Activated T-cell treated with anti-CD3 and anti-CD28 coated beads, Interleukin-2, amount 50 U/mL, for 72 hours (primary cell): ENCODE measurements at places on chromosomes 3 and 15. TPM values are rescaled to one million over a fixed set of nuclear protein-coding genes. Genes with fewer than 3 reads are reported as not detected.
A peak's percentile ranks its signal among the peaks of the same experiment; 100 is the strongest.

DNA sequence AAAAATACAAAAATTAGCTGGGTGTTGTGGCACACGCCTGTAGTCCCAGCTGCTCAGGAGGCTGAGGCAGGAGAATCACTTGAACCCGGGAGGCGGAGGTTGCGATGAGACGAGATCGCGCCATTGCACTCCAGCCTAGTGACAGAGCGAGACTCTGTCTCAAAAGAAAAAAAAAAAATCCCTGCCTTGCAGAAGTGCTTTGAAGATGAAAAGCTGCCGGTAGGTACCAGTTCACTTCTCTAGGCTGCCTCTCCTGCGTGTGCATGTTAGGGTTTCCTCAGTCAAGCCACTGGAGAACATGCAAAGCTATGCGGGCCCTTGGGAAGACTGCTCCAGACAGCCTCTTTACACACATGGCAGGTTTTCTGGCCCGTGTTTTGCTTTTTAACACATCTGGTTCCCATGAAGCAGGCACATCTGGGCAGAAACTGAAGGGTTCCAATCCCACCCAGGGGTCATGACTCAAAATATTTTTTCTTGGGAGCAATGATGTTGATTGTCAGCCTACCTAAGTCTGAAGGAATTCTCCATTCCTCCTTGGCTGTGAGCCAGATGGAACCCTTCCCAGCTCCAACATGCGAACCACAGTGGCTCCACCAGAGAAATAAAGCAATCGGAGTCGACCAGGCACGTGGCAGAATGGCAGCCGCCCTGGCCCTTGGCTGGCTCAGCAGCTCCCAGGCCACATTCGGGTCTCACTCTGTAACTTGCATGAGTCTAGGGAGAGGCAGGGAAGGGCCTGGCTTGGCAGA, 29.6 kb downstream of the MGLL start:
- H3K4me3 ChIP-seq = no peak overlapping the region
- H3K27ac ChIP-seq = no peak overlapping the region
- peaks cover 24% of the 10 kb centered on the region for H3K27me3 ChIP-seq

- DNase-seq = no peak
- H3K27me3 ChIP-seq = peaks cover 59% of the 10 kb centered on the region
- peak overlapping the region; percentile 63 for H3K4me3 ChIP-seq
- no peaks in the 10 kb centered on the region for H3K36me3 ChIP-seq
These were observed 17.8 kb downstream of the SPATA12 start for GRCh38 chr3:57078344-57078634.

- DNase-seq = no peak
- no peak overlapping the region for H3K4me3 ChIP-seq
- no peaks in the 10 kb centered on the region for H3K36me3 ChIP-seq
- no peak overlapping the region for H3K27ac ChIP-seq
- H3K27me3 ChIP-seq = peaks cover 8% of the 10 kb centered on the region
- H3K4me1 ChIP-seq = no peaks in the 10 kb centered on the region
These were observed 84.6 kb upstream of the COL6A5 start for GRCh38 chr3:130260918-130261317.

- H3K36me3 ChIP-seq = no peaks in the 10 kb centered on the region
- H3K27me3 ChIP-seq = no peaks in the 10 kb centered on the region
- H3K4me1 ChIP-seq = no peaks in the 10 kb centered on the region
- DNase-seq = no peak
- H3K27ac ChIP-seq = no peak overlapping the region
These were observed 23.5 kb downstream of the MITF start for GRCh38 chr3:69762768-69763229.

- H3K27ac ChIP-seq = no peak overlapping the region
- DNase-seq = no peak
- no peak overlapping the region for H3K4me3 ChIP-seq
- no peaks in the 10 kb centered on the region for H3K4me1 ChIP-seq
- no peaks in the 10 kb centered on the region for H3K36me3 ChIP-seq
These were observed 260.7 kb downstream of the PLOD2 start for GRCh38 chr3:145900056-145900829.

DNA sequence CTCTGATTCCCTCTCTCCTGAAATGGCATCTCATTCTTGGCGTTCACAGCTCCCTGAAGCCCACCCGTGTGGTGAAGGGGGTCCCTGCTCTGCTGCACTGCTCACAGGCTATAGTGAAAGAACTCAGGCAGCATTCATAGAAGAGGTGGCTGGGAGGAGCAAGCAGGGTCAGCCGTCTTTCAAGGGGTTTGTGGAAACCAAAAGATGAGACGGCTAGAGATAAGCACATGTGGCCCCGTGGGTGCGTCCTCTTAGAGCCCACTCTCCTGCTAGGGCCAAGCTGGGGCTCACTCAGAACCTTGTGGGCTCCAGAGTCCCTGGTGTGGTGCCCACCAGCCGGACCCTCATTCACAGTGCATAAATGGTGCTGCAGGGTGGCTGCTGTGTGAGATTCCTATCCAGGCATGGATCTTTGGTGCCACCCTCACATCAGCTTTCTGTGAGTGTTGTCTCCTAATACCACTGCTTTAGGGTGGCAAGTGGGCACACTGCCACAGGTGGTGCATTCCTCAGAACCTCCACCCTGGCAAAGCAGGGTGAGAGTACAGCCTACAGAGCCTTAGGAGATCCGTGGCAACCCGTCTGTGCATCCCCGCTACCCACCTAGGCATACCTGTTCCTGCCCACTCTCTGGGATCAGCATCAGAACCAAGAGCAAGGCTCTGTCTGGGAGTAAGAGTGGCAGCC, 11.2 kb upstream of the SEMA4B start:
- H3K36me3 ChIP-seq = no peaks in the 10 kb centered on the region
- DNase-seq = no peak
- no peak overlapping the region for H3K27ac ChIP-seq
- peaks cover 38% of the 10 kb centered on the region for H3K4me1 ChIP-seq

GRCh38 chr3:72102112-72102616, 317.2 kb upstream of the PROK2 start:
- H3K27me3 ChIP-seq = peaks cover 19% of the 10 kb centered on the region
- no peak for DNase-seq
- H3K4me3 ChIP-seq = no peak overlapping the region
- peaks cover 38% of the 10 kb centered on the region for H3K4me1 ChIP-seq

DNA sequence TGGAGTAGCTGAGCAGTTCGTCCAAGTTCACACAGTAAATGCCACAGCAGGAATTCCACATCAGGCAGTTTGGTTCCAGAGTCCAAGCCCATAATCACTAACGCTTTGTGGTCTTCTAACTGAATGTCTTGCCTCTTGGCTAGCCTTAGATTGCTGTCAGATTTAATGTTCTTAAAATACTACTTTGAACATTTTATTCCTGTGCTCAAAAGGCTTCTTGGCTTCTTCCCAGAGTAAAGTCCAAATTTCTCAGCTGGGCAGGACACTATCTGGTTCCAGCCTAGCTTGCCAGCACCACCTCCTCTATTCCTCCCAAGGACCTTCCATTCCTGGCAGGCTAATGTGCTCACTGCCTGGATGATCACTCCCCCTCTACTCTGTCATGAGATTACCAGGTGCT, 256.9 kb downstream of the SQOR start:
- H3K36me3 ChIP-seq = no peaks in the 10 kb centered on the region
- no peaks in the 10 kb centered on the region for H3K4me1 ChIP-seq
- DNase-seq = no peak
- no peak overlapping the region for H3K4me3 ChIP-seq
- no peak overlapping the region for H3K27ac ChIP-seq

- H3K27ac ChIP-seq = peak within 1 kb of the TSS; percentile 12
- H3K36me3 ChIP-seq = no peaks in the 10 kb centered on the region
- no peak within 1 kb of the TSS for H3K4me3 ChIP-seq
- DNase-seq = no peak
- peaks cover 29% of the 10 kb centered on the region for H3K4me1 ChIP-seq
These were observed at the start of gene PLA1A for GRCh38 chr3:119597548-119598288. Gene PLA1A (plus strand): TSS chr3:119597885. CDS start chr3:119597914, 29 bp downstream.

- no peak overlapping the region for H3K27ac ChIP-seq
- no peaks in the 10 kb centered on the region for H3K4me1 ChIP-seq
- DNase-seq = no peak
- H3K36me3 ChIP-seq = peaks cover 2% of the 10 kb centered on the region
- H3K4me3 ChIP-seq = no peak overlapping the region
These were observed 109.0 kb upstream of the NEDD4 start for GRCh38 chr15:56102441-56102840.

GRCh38 chr15:81398456-81398855, 24.4 kb upstream of the TMC3 start:
- no peak overlapping the region for H3K27ac ChIP-seq
- H3K4me1 ChIP-seq = no peaks in the 10 kb centered on the region
- no peak overlapping the region for H3K4me3 ChIP-seq
- no peak for DNase-seq
- no peaks in the 10 kb centered on the region for H3K36me3 ChIP-seq

GRCh38 chr3:111858642-111859041, 423 bp upstream of the PHLDB2 start:
- no peaks in the 10 kb centered on the region for H3K36me3 ChIP-seq

- no peak overlapping the region for H3K27ac ChIP-seq
- peaks cover 5% of the 10 kb centered on the region for H3K27me3 ChIP-seq
- H3K4me3 ChIP-seq = no peak overlapping the region
- no peak for DNase-seq
These were observed 173.1 kb downstream of the POTEB3 start for GRCh38 chr15:21267226-21267625.

- H3K27me3 ChIP-seq = no peaks in the 10 kb centered on the region
- no peaks in the 10 kb centered on the region for H3K36me3 ChIP-seq
- DNase-seq = peak; percentile 69
- H3K27ac ChIP-seq = no peak overlapping the region
These were observed 35.5 kb upstream of the PLCL2 start for GRCh38 chr3:16849229-16849628.

DNA sequence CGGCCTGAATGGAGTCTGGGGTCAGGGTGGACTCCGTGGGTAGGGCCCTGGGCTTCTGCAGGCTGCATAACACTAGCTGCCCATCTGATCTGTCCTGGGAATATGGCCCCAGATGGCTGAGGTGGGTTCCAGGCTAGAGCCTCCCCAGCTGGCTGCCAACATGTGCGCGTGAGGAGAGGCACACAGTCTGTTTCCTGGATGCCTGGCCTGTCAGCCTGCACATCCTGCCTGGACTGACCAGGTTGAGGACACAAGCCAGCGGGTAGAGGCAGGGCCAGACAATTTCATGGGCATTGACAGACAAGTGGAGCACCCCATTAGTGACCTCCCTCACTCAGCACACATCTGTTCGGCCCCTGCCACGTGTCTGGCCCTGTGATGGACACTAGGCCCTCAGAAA, 29.8 kb upstream of the RPL29 start:
- no peak overlapping the region for H3K27ac ChIP-seq
- H3K36me3 ChIP-seq = no peaks in the 10 kb centered on the region
- H3K4me1 ChIP-seq = no peaks in the 10 kb centered on the region

GRCh38 chr3:25191673-25192072, 236.4 kb upstream of the RARB start:
- DNase-seq = no peak
- no peaks in the 10 kb centered on the region for H3K4me1 ChIP-seq
- H3K27ac ChIP-seq = no peak overlapping the region

DNA sequence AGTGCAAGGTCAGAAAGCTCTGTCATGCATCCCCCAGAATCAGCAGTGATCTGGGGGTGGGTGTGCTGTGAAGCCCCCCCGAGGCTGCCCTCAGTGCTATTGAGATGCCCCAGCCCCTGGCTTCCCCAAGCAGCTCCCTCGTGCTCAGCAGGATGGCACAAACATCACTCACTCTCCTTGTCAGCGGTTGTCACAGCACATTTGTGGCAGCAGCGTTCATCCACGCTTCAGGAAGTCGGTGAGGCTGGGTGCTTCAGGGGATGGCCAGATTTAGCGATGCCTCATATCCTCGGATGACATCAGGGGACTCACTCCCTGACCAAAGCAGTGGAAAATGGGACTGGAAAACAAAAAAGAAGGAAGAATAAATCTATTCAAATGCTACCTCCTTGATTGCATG, 54.4 kb upstream of the SLC6A11 start:
- no peak overlapping the region for H3K4me3 ChIP-seq
- H3K4me1 ChIP-seq = peaks cover 16% of the 10 kb centered on the region
- DNase-seq = no peak

DNA sequence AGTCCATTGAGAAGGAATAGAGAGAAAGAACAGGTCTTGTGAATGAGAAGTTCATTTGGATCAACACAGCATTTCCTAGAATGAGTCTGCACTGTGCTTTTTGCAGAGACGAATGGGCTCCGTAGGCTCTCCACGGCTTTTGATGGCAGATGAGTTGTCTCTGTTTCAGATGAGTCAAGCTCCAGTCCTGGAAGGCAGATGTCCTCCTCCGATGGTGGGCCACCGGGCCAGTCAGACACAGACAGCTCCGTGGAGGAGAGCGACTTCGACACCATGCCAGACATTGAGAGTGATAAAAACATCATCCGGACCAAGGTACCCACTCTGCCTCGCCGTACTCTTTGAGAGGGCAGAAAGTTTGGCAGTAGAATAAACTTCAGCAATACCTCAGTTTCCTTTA, 70.5 kb downstream of the SIDT1 start:
- no peak overlapping the region for H3K4me3 ChIP-seq
- H3K27ac ChIP-seq = no peak overlapping the region
- peaks cover 27% of the 10 kb centered on the region for H3K4me1 ChIP-seq
- no peaks in the 10 kb centered on the region for H3K27me3 ChIP-seq
- no peak for DNase-seq

- H3K27me3 ChIP-seq = no peaks in the 10 kb centered on the region
- DNase-seq = no peak
- H3K4me1 ChIP-seq = no peaks in the 10 kb centered on the region
- no peak overlapping the region for H3K27ac ChIP-seq
- H3K4me3 ChIP-seq = no peak overlapping the region
These were observed 311.5 kb downstream of the CNTN3 start for GRCh38 chr3:74302969-74303368.

- no peak for DNase-seq
- H3K4me3 ChIP-seq = no peak overlapping the region
- no peaks in the 10 kb centered on the region for H3K36me3 ChIP-seq
- no peak overlapping the region for H3K27ac ChIP-seq
- H3K27me3 ChIP-seq = peaks cover 42% of the 10 kb centered on the region
- no peaks in the 10 kb centered on the region for H3K4me1 ChIP-seq
These were observed 155.3 kb upstream of the MRPL3 start for GRCh38 chr3:131658115-131658514.

DNA sequence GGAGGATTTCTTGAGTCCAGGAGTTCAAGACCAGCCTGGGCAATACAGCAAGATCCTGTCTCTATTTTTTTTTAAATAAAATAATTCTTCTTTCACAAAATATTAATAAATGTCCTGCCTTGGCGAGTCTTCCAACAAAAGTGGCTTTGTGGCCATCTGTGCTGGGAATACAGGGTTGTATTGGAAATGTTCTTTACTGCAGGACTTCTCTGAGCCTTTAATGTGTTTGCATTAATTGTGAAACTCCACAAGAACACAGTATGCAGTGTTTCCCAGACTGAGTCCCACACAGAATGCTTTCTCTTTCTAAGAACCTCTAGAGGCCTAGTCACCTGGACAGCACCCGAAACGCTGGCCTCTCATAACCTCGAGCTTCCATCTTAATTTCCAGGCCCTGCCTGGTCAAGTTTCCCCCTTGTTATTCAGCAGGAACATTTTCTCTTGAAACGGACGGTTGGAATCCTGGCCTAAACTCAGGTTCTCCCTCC, 85.4 kb upstream of the ARRDC4 start:
- no peaks in the 10 kb centered on the region for H3K36me3 ChIP-seq
- no peak for DNase-seq
- H3K4me1 ChIP-seq = no peaks in the 10 kb centered on the region
- H3K27me3 ChIP-seq = peaks cover 15% of the 10 kb centered on the region

Gene MYEF2
- total RNA-seq = 44.2 TPM

Gene SERINC4
- total RNA-seq = 0.23 TPM

Gene PCSK6
- total RNA-seq = 2.3 TPM

Gene ZNF385D
- not detected for total RNA-seq

Gene LRRC3B
- not detected for total RNA-seq

Gene FRMD5
- total RNA-seq = 0.77 TPM

Gene GABRB3
- 0.07 TPM for total RNA-seq

Gene POPDC2
- total RNA-seq = 7.2 TPM

Gene FEZF2
- total RNA-seq = not detected

Gene U2SURP
- total RNA-seq = 179 TPM

Gene ZNF280D
- total RNA-seq = 21.3 TPM

Gene ALDH1L1
- 0.21 TPM for total RNA-seq

Gene PAQR5
- total RNA-seq = 0.07 TPM

Gene DUOXA2
- total RNA-seq = not detected

Gene IGSF11
- not detected for total RNA-seq
